Stimulated activated CD4-positive, alpha-beta T cell treated with anti-CD3 and anti-CD28 coated beads, Interleukin-12 subunit alpha, Interleukin-12 subunit beta, amount 100 ng/mL, for 4 hours (primary cell): ENCODE measurements at places on chromosomes 7 and 10.

DNA sequence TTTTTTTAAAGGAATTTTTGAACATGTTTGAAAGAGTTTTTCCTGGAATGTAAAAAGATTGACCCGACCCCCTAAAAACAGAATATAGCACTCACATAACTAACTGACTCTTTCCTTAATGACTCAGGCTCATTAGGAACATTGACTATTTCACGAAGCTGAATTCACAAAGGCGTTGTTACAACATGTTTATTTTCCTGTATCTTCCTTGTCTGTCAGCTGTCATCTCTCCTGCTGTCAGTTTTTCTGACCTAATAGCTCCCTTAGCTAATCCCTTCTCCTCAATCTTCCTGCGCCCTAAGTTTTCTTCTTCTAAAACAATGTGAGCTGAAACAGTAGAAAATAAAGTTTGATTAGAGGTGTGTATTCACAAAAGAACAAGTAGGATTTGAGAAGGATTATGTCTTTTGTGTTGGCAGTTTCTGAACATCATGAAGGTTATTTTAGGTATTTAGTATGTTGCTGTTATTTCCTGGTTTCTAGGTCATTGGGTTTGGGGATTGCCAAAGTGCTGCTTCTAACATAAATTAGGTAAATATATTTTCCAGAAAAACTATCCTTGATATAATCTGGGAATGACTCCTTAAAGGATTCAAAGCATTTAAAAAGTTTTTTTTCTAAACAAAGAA is 4.6 kb upstream of the MDFIC start:
- no peak for DNase-seq

DNA sequence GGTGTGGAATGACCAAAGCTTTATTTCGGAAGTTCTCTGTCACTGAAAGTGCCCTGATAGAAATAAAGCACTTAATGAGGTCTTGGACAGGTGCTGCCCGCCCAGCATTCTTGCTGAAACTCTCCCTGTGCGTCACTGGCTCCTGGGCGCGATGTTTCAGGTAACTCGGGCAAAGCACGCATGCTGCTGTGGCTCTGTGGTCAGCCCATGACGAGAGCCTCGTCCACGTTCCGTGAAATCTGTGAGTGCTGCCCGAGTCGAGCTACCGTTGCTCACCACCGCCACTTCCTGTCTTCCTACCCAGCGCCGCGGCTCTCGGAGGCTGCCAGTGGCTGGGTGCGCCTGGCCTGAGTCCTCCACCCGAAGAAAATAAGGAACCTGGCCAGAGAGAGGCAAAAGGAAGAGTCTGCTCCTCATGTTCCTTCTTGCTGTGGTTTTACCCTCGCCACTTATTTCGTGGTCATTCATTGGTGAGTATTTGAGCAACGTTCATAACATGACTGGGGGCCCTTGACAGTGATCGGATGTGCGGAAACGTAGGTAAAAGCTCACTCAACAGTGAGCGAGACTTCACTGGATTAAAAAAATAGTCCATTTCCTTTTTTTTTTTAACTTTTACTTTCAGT is 95.5 kb downstream of the MAP3K8 start:
- peak; percentile 52 for DNase-seq

DNA sequence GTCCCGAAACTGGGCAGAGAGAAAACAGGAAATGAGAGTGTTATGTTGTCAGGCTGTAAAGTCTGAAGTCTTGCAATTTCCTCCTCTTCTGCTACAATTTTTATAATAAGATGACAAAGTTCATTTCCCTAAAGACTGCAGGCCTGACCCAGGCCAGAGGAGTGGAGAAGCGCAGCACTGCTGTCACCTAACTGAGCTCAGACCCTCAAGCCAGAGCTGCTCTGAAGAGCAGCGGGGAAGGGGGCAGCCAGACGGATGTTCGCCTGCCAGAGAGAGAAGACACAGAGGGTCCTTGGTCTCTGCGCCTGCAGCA is 12.6 kb upstream of the AOAH start:
- DNase-seq, result no peak

- DNase-seq, result no peak
Observed at GRCh38 chr10:74963549-74963948, 137.1 kb downstream of the KAT6B start.

GRCh38 chr10:121566755-121567154 is 31.5 kb downstream of the FGFR2 start:
- DNase-seq, result no peak

DNA sequence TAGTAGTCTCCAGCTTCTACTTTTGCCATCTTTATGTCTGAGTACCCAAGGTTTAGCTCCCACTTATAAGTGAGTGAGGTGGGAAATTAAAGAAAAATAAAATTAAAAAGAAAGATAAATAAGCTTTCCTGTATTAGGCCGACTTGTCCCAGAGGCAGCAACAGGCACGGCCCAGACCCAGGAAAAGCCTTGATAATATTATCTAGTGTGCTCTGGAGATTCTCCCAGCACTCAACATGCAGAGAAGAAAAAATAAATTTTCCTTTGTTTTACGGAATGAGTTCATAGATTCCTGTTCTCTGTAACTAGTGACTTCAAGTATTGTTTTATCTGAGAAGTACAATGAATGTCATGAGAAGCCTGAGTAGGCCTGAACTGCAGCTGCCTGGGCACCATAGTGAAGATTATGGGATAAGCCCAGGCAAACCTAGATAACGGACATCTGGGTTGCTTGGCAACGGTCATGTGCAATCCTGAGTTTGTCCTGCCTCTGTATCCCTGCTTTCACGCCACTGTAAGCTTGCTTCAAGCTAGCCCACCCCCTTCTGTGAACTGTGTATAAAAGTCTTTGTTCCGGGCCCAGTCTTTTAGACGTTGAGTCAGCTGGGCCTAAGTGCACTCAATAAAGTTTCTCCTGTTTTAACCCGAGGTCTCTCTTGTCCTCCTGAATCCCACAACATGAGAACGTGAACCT is 6.4 kb downstream of the ATE1 start:
- no peak for DNase-seq

GRCh38 chr10:78985973-78986818 is 82.6 kb upstream of the ZMIZ1 start:
- DNase-seq, result no peak
